ENCODE measurements at places on chromosomes 5 and 9.
A peak's percentile ranks its signal among the peaks of the same experiment; 100 is the strongest.

DNA sequence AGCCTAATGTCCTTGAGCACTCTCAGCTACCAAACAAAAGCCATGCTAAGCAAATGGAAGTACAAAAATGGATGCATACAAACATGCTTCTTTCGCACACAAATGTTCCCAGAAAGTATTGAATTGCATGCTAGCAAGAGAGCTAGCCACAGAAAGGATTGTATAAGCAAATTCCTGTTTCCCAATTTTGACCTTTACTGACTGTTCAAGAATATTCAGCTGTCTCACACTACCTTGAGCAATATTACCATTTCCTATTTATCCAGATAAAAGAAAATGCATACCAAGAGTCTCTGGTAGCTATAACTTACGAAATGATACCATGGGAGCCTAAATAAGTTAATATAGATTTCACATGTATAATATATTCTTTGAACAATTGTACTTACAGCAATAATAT, 264.6 kb downstream of the TMEM167A start:
- no peak for DNase-seq

DNA sequence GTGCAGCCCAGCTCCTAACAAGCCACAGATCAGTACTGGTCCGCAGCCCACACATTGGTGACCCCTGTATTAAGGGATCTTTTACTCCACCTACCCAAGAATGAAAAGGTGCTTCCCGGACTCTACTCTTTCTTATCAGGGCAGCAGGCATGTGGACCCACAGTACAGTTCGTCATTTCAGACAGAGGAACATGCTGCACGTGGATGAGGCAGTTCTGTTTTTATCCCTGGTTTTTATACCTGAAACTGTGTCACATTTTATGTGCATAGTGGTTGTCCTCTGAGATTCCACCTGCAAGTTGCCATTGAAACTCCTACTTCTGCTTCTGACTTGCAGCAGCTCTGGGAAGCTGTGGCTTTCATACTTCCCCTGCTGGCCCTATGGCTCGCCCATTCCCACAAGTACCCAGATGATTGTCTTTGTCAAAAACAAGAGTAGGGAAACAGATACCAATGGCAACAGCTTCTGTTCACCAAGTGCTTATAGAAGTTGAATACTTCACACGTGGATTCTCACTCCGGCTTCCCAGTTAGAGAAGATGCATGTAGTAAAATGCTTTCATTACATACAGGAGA, 208.0 kb downstream of the TRIO start:
- DNase-seq, result no peak

GRCh38 chr9:131271506-131271931, 4.8 kb downstream of the FAM78A start:
- DNase-seq, result no peak

GRCh38 chr5:677131-678101, 15.7 kb downstream of the TPPP start:
- no peak for DNase-seq

DNA sequence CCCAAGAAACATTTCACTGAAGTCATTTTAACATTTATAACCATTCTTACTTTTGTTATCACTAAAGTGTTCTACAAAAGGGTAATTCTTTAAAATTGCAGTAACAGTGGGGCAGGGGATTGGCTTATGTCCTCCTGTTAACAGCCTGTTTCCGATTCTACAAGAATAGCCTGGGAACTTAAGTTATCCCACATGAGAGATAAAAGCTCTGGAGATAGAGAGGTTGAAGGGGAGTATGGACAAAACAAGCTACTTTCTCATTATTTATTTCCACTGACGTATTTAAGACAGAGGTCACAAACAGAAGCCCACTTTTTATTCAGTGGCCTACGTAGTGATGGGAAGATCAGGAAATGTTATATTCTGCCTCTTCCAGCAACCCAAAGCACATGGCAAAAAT, 98.7 kb downstream of the EPB41L4A start:
- no peak for DNase-seq

DNA sequence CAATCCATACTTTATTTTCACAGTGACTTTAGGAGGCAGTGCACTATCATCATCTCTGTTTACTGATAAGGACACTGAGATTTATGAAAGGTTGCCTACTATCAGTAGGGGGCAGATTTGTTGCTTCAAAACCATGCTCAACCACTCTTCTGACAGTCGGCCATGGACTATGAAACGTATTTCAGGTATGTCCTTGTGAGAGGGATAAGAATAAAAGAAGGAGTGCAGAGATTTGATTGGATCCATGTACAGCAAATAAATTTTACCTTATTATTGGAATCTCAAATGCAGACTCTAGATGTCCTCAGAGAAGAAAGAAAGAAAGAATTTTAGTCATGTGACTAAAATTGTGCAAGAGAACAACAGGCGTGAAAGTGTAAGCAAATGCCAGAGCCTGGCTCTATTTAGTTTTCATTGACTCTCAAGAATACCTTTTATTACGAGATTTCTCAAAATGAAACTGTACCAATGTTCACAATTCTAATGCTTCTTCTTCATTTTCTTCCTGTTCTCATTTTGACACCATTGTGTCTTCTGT, 296.6 kb upstream of the RASA1 start:
- no peak for DNase-seq

DNA sequence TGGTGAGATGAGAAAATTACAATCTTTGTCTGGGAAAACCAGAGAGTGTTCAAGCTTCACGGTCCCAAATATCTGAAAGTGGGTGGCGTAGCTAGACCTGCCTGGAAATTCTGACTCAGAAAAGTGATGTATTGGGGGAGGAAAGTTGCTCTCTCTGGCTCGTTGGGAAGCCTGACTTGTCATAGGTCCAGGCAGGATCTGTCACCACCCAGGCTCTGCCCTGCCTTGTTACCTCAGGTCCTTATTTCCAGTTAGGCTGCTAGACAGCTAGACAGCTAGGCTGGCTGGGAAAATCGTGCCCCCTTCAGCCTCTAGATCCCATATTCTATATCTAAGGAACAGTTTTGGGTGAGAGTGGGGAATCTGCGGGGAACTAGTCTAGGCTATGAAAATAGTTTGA, 41.0 kb upstream of the HCN1 start:
- no peak for DNase-seq

DNA sequence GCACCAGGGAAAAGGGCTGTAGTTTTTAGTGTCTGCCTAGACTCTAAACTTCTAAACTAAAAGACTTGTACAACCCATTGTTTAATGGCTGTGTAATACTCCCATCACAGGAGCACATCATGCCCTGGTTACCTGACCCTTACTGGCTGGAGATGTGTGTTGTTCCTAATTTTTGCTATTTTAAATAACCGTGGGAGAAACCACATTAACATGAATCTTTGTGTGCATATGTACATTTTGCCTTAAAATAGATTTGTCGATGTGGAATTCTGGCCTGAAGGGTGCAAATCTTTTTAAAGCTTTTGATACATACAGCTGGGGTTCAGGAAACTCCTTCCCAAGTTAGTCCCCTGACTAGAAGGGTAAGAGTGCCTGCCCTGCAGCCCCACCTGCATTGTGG, 39.7 kb downstream of the PHF2 start:
- no peak for DNase-seq

- no peak for DNase-seq
Measured at GRCh38 chr5:119344231-119344630, 11.6 kb upstream of the TNFAIP8 start.

DNA sequence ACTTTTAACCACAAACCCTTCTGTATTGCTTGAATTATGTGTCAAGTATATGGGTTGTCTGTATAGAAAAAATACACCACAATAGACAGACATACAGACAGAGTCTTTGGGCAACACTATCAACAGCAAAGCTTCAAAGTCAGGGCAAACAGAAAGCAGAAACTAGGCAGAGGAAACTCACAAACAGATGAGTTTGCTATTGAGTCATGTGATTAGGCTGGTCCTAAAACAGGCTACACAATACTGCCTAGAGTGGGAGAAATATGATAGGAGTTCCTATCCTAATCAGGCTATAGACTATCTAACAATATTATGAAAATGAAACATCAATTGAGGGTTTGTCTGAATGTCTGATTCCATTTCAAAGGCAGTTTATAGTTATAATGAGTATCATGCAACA, 156.4 kb downstream of the EDIL3 start:
- DNase-seq, result no peak

- DNase-seq, result peak; percentile 61
Measured at GRCh38 chr9:134066913-134067851, 644 bp downstream of the BRD3 start.

- peak; percentile 67 for DNase-seq
Measured at GRCh38 chr5:132777209-132778069, at the start of gene SEPTIN8. Gene SEPTIN8, minus strand, starts transcription at chr5:132777239. Its CDS starts 102 bp downstream, at chr5:132777137.

DNA sequence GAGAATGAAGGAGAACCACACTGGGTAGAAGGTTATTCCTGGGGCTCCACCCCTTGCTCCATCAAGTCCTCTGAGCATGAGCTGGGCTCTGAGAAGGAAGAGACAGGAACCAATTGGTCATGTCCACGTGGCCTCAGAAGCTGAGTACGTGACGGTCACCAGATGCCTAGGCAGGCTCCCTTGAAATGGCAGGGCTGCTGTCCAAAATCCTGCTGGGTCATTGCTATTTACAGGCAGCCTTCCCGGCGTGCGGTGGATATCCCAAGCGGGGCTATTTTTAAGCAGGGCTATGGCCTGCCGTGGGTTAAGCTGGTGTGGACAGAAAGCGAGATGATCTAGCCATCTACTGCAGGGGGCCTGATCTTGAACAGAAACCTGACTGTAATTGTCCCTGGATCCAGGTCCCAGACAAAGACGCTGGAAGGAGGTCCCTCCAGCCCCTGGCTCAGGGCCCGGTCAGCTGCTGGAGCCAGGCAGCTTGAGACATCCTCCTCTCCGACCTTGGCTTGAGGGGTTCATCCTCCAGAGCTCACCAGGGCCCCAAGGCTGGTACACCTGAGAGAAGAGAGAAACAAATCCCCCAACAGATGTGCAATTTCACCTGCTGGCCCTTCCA, 550 bp upstream of the CKMT2 start:
- DNase-seq, result no peak

DNA sequence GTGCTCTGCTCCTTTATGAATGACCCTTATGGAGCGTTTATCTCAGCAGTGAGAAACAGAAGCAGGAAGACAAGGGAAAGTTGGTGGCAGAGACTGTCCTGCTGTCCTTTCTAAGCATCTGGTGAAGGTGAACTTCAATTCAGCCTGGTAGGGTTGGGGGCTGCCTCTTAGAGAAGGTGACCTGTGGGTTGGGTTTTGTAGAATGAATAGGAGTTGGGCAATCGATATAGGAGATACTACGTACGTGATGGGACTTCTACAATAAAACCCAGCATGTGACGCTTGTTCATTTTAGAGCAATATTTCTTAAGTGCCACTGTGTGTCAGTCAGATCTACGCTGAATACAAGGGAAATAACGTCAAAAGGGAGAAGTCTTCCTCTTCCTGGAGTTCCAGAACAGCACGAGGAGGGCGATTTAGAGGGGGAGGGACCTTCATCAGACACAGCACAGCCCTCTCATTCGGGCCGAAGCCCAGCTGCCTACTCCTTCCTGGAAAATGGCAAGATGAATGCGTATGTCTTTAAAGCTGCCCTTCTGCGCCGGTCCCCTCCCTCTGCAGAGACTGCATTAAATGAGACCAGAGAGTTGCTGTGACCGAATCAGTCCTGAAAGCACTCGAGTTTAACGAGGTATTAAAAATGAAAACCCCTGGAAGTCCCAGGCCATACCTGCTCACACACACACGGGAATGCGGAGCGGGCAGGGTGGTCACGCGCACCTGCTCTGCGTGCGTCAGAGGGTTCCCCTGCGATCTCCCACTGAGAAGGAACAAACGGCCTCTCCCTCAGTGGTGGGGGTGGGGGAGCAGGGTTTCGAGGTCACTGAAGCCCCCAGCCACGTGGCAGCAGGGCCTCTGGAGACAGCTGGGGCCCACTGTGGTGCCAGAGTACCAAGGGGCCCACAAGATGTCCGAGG, 85.3 kb upstream of the SARDH start:
- DNase-seq, result no peak

GRCh38 chr5:74232276-74232675, 408.3 kb downstream of the ENC1 start:
- no peak for DNase-seq

DNA sequence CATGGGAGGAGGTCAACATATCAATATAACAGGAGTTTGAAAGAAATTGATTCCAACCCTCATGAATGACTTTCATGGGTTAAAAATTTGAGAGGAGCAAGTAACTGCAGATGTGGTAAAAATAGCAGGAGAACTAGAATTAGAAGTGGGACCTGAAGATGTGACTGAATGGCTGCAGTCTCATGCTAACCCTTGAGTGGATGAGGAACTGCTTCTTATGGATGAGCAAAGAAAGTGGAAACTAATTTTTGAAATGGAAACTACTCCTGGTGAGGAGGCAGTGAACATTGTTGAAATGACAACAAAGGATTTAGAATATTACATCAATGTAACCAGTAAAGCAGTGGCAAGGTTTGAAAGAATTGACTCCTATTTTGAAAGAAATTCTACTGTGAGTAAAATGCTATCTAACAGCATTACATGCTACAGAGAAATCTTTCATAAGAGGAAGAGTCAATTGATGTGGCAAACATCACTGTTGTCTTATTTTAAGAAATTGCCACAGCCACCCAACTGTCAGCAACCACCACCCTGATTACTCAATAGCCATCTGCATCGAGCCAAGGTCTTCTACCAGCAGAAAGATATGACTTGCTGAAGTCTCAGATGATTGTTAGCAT, 1683.2 kb downstream of the MAT2B start:
- DNase-seq, result no peak

GRCh38 chr9:76580820-76581219, 121.8 kb downstream of the GCNT1 start:
- no peak for DNase-seq

DNA sequence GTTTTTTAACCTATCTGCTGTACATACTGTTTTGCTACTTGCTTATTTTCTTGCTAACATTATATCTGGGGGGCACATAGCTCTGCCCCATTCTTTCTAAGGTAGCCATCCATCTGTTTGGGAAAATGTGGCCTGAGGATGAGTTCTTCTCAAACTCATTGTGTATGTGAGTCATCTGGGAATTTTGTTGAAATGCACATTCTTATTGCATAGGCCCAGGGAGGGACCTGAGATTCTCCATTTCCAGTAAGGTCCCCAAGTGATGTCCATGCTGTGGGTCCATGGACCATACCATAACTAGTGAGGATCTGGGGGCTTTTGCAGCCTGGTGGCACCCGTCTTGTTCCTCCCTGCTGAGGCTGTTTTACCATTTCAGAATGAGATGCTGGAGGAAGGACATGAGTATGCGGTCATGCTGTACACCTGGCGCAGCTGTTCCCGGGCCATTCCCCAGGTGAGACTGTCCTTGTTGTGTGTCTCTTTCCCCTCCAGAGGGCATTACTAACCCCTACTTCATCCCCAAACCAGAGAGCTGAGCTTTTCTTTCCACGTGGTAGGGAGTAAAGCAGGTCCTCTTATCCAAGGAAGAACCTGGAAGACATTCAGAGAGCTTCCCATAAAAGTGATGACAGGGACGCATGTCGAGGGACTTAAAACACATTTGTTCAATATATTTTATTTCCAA, 28.6 kb downstream of the CYFIP2 start:
- no peak for DNase-seq

- no peak for DNase-seq
Measured at GRCh38 chr5:91472631-91473030, 89.5 kb upstream of the ARRDC3 start.

GRCh38 chr5:180208038-180208434, 975 bp downstream of the RASGEF1C start:
- no peak for DNase-seq
